ENCODE measurements at places on chromosomes 7 and 10.

DNA sequence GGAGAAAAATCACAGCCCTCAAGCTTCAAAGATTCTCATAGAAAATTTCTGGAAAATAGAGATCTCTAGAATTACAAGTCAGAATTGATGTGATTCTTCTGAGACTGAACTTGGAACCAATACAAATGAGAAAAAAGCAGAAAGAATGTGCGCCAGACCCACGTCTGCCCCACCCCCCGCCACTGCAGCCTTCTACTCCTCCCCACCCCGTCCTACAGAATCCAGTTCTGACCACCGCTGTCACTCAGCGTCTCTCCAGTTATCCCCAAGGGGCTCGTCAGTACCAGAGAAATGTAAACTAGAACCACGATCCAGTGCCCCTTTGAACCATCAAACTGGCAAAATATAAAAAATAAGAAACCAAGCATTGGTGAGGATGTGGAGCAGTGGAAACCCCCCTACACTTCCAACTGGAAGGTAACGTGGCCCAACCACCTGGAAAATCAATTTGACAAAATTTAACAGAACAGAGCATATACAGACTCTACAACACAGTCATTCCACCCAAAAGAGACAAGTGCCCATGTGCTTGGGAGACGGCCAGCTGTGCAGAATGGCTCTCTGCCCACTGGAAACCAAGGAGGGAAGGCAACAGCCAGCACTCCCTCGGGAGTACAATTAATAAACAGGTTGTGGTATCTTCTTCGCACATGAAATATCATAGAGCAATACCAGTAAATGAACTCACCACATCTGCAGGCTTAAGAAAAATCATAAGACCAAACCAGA is 397.9 kb downstream of the TNS3 start:
- DNase-seq, result peak; percentile 74

- DNase-seq, result no peak
Measured at GRCh38 chr7:25454020-25454419, 225.7 kb upstream of the NPVF start.

DNA sequence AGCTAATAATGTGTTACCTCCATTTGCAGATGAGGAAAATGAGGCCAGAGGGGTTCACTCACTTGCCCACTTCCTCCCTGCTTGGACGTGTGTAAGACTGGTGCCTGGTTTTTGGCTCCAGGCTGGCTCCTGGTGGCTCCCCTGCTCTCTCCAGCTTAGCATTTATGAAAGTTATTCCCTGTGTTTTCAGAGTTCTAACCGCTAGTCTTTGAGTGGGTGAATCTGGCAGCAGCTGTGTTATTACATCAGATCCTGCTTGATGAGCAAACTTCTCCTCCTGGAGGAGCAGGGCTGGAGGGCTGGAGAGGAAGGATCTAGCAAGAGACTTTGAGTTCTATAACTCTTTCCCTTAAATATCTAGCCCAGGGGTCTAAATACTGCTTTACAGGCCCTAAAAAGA is 80.9 kb upstream of the AGBL3 start:
- peak; percentile 68 for DNase-seq

DNA sequence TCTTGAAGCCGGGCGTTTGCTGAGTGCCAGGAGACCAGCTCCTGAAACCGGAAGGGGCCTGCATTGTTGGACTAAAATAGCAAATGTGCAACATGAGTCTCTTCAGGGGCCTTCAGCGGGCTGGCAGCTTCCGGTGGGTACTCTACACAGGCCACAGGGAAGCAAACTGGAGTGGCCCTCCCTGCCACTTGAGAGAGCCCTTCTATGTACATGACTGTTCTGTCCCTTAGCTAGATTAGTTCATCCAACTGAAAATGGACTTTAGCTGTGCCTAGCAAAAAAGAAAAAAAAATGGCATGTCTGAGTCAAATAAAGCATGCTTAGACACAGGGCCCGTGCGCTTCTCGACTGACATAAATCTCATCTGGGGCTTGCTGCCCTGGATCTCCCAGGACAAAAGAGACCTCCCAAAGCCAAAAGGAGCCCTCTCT is 115.3 kb upstream of the TCF7L2 start:
- DNase-seq, result no peak

DNA sequence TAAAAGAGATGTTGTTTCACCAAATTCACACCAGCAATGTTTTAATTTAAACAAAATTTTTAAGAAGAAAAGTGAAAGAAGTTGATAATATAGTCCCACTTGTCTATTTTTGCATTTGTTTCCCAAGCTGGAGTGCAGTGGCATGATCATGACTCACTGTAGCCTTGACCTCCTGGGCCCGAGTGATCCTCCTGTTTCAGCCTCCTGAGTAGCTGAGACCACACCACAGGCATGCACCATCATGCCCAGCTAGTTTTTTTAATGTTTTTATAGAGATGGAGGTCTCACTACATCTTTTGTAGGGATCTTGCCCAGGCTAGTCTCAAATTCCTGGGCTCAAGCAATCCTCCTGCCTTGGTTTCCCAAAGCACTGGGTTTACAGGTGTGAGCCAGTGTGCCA is 14.1 kb upstream of the NDUFA5 start:
- no peak for DNase-seq

DNA sequence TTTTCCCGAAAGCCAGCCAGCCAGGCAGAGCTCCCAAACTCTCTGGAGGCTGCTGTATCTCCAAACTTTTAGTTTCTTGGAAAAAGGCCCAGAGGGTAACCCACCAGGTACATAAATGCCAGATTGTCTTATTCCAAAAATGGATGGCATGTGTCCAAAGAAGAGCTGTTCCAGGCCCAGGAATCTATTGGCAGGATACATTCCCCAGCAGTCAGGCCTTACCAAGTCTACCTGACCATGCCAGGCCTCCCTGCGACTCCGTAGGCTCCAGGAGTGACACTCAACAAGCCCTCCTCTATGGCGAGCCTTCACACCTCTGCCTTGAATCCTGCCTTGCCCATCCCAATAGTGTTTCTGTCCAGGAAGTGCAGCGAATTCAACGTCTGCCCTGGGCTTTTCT is 95.6 kb downstream of the GRB10 start:
- no peak for DNase-seq

GRCh38 chr10:11242443-11243387 is 225.0 kb downstream of the CELF2 start:
- DNase-seq, result peak; percentile 74

- no peak for DNase-seq
Measured at GRCh38 chr10:91289305-91289704, 68.8 kb downstream of the PCGF5 start.

GRCh38 chr7:100584683-100585510 is 1.0 kb downstream of the LRCH4 start:
- DNase-seq, result no peak
